ENCODE measurements at places on chromosomes 11 and 22. TPM values are rescaled to one million over a fixed set of nuclear protein-coding genes. Genes with fewer than 3 reads are reported as not detected.

POLD4 gene
- total RNA-seq, result 60.6 TPM

GRCh38 chr11:37948258-37948657, 1350.2 kb upstream of the RAG2 start:
- DNase-seq, result no peak

GRCh38 chr11:61468002-61468401, 38.1 kb downstream of the SDHAF2 start:
- no peak for DNase-seq

ANO9 gene
- 153 TPM for total RNA-seq

NXPE1 gene
- not detected for total RNA-seq

SELENOH gene
- total RNA-seq, result 68.6 TPM

DNA sequence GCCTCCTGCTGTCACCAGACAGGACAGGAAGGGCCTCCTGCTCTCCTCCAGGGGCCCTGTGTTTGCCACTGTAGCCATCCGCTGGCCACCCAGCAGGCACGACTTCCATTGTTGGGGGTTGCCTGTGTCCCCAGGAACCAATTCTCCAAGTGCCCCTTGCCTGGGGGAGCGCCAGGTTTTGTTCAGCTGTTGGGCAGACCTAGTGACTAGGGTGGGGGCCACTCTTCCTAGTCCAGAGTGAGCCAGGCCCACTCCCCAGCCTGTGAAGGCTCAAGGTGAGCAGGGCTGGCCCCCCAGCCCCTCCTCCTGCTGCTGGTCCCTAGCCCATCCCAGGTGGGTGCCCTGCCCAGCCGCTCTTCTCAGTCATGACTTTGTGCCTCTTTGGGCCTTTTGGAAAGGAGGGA, 30.9 kb downstream of the OSBPL5 start:
- DNase-seq, result no peak

DCHS1 gene
- 2.4 TPM for total RNA-seq

CRYBB1 gene
- not detected for total RNA-seq

GRCh38 chr11:30143098-30143705, 87.6 kb upstream of the FSHB start:
- DNase-seq, result peak; percentile 16

DRD4 gene
- total RNA-seq, result not detected

TSPAN18 gene
- total RNA-seq, result 36.9 TPM

DNA sequence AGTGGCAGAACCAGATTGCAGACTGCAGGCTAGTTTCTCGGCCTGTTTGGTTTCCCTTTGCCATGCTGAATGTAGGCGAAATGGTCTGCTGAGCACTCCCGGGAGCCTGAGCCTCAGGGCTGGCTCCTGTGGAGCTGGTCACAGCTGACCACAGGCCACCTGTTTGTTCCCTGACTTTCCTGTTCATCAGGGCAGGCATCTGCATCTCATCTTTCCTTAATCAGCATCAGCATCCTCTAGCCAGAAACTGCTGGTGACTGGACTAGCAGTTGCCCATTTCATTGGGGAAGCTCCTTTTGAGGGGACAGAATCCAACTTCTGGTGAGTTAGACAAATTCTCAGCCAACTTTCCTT, 20.2 kb upstream of the C11orf96 start:
- no peak for DNase-seq

ISX gene
- not detected for total RNA-seq

BUD13 gene
- 12.9 TPM for total RNA-seq

GRCh38 chr11:57484141-57484710, 23.9 kb downstream of the RTN4RL2 start:
- DNase-seq, result no peak

GRCh38 chr11:2269601-2270321, 627 bp downstream of the ASCL2 start:
- peak; percentile 77 for DNase-seq

COX8A gene
- total RNA-seq, result 124 TPM

HTR3B gene
- total RNA-seq, result not detected

GRCh38 chr11:62553080-62553838, 6.7 kb upstream of the AHNAK start:
- peak; percentile 59 for DNase-seq

GRCh38 chr11:99781074-99781473, 760.3 kb downstream of the CNTN5 start:
- no peak for DNase-seq

GUCY1A2 gene
- not detected for total RNA-seq

TNRC6B gene
- total RNA-seq, result 144 TPM

DNA sequence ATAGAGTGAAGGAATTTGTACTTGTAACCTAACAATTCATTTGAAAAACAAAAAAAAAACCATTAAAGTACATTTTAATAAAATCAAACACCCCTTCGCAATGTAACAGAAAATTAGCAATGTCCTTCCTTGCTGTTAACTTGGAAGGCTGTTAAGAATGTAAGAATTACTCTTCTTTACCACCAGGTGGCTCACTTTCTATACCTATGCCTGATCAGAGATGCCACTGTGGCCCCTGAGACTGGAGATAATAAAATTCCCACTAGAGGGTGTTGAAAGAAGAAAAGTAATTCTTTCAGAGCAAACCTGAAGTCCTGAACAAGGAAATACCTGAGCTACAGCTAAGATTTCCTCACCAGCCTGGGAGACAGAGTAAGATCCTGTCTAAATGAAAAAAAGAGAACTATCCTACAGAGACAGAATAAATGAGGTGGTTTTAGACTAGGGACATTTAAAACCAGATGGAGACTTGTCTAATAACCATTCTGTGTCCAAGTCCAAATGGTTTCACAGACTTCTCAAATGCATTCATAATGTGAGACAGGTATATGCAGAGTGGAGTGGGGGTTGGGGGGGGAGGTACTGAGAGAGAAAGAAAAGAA, 1089.3 kb downstream of the FAM181B start:
- no peak for DNase-seq

DNA sequence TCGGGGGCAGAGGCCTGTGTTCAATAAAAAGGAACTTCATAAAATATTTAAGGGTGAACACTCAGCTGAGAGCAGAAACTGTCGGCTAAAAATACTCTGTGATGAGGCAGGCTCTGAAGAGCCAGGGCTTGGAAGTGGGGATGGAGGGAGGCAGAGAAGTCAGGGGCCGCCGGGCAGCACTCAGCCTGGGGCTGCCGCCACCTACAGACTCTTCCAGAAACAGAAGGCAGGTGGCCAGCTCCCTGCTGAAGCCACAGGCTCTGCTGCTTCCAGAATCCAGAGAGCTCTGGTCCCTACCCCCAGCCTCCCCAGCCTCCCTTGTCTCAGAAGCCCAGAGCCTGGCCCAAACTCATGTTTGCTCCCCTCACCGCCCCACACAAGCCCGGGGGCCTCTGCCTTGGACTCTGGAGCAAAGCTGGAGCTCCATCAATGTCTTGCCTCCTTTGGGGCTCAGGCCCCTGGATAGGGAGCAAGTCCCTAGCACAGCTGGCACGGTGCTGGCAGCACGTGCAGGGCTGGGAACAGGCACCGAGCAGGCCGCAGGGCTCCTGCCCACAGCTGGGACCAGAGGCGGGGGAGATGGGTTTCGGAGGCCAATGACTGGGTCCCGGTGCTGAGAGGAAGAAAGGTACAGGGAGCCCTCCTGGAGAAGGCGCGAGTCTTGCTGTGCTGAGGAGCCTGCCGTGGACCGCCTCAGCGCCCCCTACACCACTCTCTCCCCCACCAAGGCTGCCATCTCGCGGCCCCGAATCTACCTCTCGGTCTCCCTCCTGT, 8.2 kb downstream of the LRFN4 start:
- DNase-seq, result no peak

Data from CD4-positive, CD25-positive, alpha-beta regulatory T cell (primary cell).